Hematopoietic multipotent progenitor cell treated with erythropoietin and hydrocortisone succinate and interleukin-3 and kit ligand, for 15 days (in vitro differentiated cells): ENCODE measurements at places on chromosomes 1 and 21.
A peak's percentile ranks its signal among the peaks of the same experiment; 100 is the strongest.

DNA sequence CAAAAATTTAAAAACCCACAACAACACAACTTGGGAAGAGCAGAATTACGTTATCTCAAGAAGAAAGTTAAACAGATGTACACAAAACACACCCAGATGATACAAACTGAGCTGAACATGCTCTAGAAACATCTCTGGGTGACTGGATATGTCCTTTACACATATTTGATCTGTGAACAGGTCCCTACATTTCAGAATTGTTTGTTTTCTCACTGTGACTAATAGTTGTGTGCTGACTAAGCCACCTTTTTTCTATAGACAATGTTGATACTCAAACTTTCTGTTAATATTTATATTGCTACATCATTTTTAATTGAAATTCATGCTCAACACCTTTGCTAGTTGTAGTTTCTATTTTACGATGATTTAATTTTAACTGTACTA is 1.0 kb upstream of the F11R start:
- DNase-seq, result no peak

DNA sequence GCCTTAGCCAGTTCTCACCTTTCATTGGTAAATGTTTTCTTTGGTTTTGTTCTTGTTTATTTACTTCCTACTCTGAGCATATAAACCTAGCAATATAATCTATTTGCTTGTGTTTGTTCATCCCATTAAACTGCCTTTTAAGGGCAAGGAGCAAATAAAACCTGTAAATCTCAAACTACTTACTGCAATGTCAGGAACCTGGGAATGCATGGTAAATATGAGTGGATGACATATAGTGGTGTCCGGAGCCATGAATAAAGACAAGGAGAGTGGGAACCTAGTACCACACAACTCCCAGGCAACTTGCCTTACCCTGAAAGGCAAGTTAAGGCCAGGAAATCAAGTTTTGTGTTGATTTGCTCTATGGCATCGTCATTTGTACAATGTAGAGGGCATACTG is 1133.7 kb upstream of the NCAM2 start:
- no peak for DNase-seq

DNA sequence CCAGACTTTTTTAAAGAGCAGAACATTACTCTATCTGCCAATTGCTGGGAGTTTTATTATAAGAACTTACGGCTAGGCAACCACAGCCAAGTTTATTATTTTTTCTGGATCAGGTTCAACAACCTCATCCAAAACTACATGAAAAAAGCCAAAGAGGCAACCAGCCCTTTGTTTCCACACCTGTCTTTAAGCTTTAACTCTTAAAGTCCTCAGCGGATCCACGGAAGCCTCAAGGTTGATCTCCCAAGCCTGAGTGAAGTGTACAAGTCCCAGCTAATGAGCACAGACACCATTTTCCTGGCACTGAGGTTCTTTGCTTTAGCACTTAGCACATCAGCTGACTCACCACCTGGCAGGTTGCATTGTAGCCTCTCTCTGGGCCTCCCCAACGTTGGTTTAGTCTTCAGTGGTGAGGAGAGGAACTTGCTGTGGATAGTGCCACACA is 143.1 kb downstream of the TGFBR3 start:
- DNase-seq, result no peak

DNA sequence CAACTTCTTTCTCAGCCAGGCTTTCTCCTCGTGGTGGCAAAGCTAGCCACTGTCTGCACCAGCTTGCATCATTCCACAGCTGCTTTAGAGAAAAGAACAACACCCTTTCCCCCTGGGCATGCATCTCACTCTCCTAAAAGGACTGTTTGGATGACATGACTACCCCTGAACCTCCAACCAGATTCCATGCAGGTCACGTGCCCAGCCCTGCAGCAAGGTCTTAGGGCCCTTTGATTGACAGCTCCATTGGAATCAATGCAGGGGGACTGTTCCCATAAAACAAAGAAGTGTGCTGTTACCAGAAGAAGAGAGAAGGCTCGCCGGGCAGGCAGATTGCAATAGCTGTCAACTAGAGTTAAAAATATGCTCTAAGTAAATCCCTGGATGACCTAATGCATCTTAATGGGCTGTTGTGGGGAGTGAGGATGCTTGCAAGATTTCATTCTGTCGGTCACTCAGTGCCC is 24.4 kb downstream of the KCNA2 start:
- DNase-seq, result no peak

GRCh38 chr21:23729331-23729730 is 1878.0 kb downstream of the MRPL39 start:
- DNase-seq, result no peak

DNA sequence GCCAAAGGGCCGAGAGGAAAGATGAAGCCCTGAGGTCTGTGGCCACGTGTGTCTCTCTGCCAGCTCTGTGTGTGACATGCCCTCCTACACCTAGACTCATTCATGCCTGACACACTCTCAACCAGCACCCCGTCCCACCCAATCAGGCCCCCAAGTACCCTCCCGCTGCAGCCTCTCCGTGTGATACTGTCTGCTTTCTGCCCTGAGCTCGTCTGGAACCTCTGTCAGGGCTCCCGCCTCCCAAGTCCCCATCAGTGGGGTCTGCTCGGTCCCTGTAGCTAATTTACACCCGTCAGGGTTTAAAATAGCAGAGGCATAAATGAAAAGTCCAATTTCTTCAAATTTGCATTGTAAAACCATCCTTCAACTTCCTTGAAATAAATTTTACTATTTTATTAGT is 20.7 kb downstream of the CASZ1 start:
- no peak for DNase-seq

- DNase-seq, result peak; percentile 17
Measured at GRCh38 chr1:240189386-240189989, 97.8 kb downstream of the FMN2 start.

DNA sequence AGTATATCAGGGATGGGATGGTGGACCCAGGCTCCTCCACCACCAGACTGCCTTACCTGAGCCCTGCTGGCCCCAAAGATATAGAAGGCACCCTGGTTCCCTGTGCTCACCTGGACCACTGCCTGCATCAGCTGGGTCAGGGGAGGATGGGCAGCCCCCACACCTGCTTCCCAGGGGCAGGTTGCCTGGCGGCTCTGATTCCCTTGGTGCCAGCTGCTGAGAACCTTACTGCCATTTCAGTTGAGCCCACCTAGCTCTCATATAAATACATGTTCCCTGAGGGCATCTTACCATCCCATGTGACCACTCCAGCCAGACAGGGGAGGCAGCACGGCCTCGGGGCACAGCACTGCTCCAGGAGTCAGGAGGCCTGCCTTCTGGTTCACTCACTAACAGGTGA is 24.4 kb downstream of the PSEN2 start:
- no peak for DNase-seq

GRCh38 chr1:207188901-207189300 is 84.9 kb downstream of the C4BPA start:
- DNase-seq, result no peak

- no peak for DNase-seq
Measured at GRCh38 chr1:175179837-175180590, 12.6 kb downstream of the KIAA0040 start.

GRCh38 chr1:89854140-89854539 is 33.3 kb downstream of the LRRC8D start:
- DNase-seq, result no peak

GRCh38 chr1:37945743-37946702 is 830 bp downstream of the INPP5B start:
- DNase-seq, result peak; percentile 36

DNA sequence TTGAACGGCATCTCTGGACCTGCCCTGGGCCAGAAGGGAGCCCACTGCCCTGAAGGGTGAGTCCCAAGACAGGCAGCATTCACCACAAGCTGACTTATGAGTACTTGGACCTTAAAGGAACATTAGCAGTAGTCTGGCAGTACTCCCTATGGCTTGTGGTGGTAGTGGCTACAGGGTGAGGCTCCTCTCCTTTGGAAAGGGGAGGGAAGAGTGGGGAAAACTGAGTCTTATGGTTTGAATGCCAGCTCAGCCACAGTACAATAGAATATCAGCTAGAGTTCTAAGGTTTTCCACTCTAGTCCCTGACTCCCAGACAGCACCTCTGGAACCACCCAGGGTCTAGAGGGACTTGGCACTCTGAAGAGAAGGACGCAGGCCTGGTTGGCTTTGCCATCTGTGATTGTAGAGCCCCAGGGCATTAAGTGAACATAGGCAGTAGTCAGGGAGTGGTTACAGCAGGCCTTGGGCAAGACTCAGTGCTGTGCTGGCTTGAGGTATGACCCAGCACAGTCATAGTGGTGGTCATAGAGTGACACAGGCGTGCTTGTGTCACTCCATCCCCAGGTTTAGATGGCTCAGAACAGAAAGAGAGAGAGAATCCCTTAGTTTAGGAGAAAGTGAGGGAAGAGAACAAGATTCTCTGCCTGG is 31.0 kb downstream of the CD53 start:
- DNase-seq, result no peak

- DNase-seq, result no peak
Measured at GRCh38 chr1:242454262-242455051, 70.0 kb downstream of the PLD5 start.

- peak; percentile 14 for DNase-seq
Measured at GRCh38 chr1:207959141-207959825, 48.4 kb upstream of the CD34 start.

- peak; percentile 84 for DNase-seq
Measured at GRCh38 chr1:161021165-161021969, 415 bp upstream of the F11R start.

DNA sequence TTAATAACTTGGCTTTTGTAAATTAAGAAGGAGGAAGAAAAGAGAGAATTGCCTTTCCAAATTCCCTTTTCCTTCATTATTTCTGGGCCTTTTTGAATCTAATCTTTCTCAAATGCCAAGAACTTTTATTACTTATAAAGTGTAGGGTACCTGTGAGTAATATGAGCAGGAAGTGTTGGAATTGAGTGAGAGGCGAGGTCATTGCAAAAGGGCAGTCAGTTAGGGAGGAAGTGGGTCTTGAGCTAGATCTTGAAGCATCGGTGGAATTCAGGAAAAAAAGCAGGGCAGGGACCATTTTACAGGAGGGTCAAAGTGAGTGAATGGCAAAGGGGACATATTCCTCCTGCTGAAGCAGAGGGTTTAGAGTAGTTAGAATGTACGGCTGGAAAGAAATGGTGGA is 23.4 kb downstream of the DDI2 start:
- no peak for DNase-seq

DNA sequence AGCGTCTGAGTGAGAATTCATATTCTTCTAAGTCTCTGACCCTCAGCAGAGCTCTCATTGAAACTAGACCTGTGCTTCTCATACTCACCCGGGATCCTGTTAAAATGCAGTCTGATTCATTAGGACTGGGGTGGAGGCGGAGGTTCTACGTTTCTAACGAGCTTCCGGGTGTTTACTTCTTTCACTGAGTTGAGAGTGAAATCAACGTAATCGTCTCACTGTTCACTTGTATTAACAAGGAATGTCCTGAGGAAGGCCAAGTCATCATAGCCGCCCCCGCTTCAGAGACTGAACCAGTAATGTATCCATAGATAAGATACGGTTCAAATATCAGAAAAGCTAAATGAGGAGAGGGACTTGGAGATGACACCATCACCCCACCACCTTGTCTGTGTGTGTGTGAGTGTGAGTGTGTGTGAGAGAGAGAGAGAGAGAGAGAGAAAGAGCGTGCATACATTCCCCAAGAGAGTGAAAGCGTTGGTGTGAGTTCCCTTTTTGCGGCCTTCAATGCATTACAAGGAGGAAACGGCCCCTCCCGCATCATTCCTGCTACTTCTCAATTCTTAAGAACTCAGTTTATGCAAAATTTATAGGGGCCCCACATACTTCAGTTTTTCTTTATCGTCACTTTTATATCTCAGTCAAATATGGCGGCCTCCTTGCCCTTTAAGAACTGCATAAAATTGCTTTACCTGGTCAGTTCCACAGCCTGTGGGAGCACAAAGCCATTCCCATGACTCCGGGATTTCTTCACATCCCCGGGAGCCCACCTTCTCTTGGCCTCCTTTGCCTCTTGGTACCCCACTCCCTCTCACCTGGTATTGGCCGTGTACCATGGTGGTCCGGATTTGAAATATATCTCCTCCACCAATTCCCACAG is 19.8 kb downstream of the KMO start:
- no peak for DNase-seq

- no peak for DNase-seq
Measured at GRCh38 chr1:228376262-228376628, 30.4 kb downstream of the TRIM11 start.

DNA sequence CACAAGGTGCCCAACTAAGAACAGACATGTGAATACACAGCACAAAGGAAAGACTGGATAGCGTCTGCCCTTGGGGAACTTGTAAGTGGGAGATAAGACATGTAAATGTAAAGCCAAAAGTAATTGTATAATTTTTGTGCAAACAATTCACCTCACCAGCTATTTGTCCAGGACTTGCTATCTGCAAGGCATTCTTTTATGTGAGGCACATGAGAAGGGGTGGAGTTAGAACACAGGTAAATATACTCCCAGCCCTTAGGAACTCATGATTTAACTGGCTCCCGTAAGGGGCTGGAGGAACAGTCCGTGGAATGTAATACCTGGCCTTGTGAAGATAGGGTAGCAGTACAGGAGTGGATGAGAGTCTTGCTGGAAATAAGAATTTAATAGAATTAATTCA is 61.3 kb downstream of the CDK18 start:
- DNase-seq, result no peak

GRCh38 chr21:32338209-32338921 is 39.7 kb downstream of the MRAP start:
- no peak for DNase-seq

- no peak for DNase-seq
Measured at GRCh38 chr1:163213626-163214025, 10.9 kb upstream of the RGS5 start.

DNA sequence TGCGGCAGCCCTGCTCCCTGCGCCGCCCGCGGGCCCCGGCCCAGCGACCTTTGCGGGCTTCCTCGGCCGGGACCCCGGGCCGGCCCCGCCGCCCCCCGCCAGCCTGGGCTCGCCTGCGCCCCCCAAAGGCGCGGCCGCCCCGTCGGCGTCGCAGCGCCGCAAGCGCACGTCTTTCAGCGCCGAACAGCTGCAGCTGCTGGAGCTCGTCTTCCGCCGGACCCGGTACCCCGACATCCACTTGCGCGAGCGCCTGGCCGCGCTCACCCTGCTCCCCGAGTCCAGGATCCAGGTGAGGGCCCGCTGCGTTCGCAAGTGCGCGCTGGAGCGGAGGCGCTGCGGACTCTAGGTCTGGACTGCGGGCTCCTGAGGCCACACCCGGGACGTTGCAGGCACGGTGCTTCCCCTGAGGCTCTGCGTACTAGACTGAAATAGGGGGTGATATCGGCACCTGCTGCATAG is 351 bp downstream of the MIXL1 start:
- DNase-seq, result no peak

- DNase-seq, result no peak
Measured at GRCh38 chr1:232016616-232017015, 390.0 kb downstream of the DISC1 start.

GRCh38 chr1:22287273-22287672 is 144.4 kb upstream of the WNT4 start:
- no peak for DNase-seq

GRCh38 chr1:24052220-24052619 is 59.7 kb downstream of the MYOM3 start:
- DNase-seq, result no peak

DNA sequence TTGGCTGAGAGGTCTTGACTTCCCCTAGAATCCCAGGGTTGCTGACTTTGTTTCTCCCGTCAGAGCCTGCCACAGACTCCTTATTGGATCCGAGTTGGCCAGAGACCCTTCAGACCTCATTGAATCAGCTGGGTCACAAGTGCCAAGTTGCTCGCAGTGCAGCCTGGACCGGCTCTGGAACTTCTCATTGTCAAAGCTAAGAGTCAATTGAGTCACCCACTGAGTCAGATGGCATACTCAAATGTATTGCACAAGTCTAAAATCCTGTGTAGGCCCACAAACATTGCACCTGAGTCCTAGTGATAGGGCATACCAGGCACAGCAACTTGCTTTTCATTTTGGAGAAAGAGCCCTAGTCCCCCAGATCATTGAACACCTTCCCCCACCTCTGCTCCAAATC is 20.4 kb upstream of the SCAF4 start:
- no peak for DNase-seq
